Endothelial cell (in vitro differentiated cells): ENCODE measurements at places on chromosomes 1 and 21. TPM values are rescaled to one million over a fixed set of nuclear protein-coding genes. Genes with fewer than 3 reads are reported as not detected.

DNA sequence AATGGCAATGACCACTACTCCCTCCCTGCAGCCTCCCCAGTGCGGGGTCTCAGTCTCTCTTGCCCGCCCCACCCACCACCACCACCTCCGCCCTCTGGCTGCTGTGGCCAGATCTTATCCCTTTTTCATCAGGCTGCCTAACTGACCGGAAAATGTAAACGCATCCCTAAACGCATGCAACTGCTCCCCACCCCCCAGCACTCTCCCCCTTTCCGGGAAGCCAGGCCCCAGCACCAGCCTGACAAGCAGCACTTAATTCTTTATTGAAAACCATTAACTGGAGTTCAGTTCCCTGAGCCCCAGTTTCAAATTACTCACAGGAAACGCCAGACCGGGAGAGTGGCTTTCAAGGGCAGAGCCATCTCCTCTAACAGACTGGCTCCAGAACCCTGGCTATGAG is 147.7 kb downstream of the DMRTA2 start:
- H3K4me3 ChIP-seq: no peak overlapping the region
- peaks cover 2% of the 10 kb centered on the region for H3K27me3 ChIP-seq
- H3K36me3 ChIP-seq: no peaks in the 10 kb centered on the region

- no peak for DNase-seq
- no peak overlapping the region for H3K4me3 ChIP-seq
- H3K27ac ChIP-seq: no peak overlapping the region
- H3K4me1 ChIP-seq: no peaks in the 10 kb centered on the region
These were observed 398.3 kb downstream of the SEC16B start for GRCh38 chr1:177571485-177572076.

DNA sequence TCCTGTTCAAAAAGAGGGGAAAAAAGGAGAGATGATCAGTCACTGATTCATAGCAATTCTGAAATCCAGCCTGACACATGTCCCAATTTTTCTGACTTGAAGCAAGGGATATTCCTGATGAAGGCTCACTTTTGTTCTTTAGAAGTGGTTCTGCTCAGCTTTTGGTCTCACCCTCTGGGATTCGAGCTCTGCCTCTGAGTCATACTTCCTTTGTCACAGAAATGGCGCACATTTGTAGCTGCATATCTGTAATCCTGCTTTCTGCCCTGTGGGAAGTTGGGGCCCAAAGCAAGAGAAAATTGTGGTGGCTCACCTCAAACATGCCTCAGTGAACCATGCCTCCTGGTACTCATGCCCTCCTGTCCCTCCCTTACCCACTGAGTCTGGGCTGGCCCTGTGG is 22.3 kb upstream of the FAM78B start:
- H3K36me3 ChIP-seq: no peaks in the 10 kb centered on the region
- no peaks in the 10 kb centered on the region for H3K4me1 ChIP-seq
- H3K4me3 ChIP-seq: no peak overlapping the region
- DNase-seq: no peak
- H3K27ac ChIP-seq: no peak overlapping the region
- no peaks in the 10 kb centered on the region for H3K27me3 ChIP-seq

GRCh38 chr1:209037064-209037463 is 546.5 kb upstream of the CAMK1G start:
- H3K27ac ChIP-seq: no peak overlapping the region
- peaks cover 2% of the 10 kb centered on the region for H3K27me3 ChIP-seq
- no peaks in the 10 kb centered on the region for H3K4me1 ChIP-seq
- no peaks in the 10 kb centered on the region for H3K36me3 ChIP-seq
- H3K4me3 ChIP-seq: no peak overlapping the region
- no peak for DNase-seq

GRCh38 chr1:116684575-116684974 is 17.0 kb upstream of the IGSF3 start:
- H3K27me3 ChIP-seq: peaks cover 1% of the 10 kb centered on the region
- no peaks in the 10 kb centered on the region for H3K36me3 ChIP-seq
- H3K4me1 ChIP-seq: peaks cover 4% of the 10 kb centered on the region

Gene MYCL
- 20.1 TPM for total RNA-seq

GRCh38 chr1:113392541-113393128 is 2.3 kb downstream of the MAGI3 start:
- peaks cover 7% of the 10 kb centered on the region for H3K27me3 ChIP-seq
- H3K4me1 ChIP-seq: peaks cover 25% of the 10 kb centered on the region
- DNase-seq: no peak

Gene PIK3CD
- total RNA-seq: 30.3 TPM

Gene PLA2G2F
- not detected for total RNA-seq

Gene CREG1
- 22.2 TPM for total RNA-seq

DNA sequence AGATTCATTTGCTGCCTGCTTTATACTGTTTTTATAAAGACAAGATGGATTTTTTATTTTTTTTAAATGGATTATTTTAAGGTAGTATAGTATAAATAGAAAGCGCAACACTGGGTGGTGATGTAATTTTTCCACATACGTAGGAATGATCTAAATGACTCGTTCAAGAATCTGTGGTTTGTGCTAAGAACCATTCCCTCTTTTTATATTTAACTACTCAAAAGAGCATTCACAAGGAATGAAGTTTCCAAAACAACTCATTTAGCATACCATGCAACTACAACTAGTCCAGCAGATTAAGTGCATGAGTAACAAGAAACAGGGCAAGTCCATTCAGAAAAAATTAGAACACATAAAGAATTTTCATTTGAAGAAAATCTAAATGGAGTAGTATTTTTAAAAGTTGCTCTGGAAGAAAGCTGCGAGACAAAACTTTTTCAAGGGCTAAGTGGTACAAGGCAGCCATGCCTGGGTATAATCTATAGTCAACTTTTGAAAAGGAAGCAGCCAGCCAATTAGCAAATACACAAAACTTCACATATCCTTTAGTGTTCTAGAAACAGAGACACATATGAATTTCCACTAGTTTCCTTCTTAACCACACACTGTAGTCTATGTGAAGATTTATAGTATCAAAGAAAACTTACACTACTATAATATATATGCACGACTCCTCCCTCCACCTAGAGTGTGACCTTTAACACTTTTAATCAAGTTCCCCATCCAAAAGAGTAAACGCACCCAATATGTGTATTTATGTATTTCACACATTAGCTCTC is 23.4 kb downstream of the GTF2B start:
- H3K4me1 ChIP-seq: no peaks in the 10 kb centered on the region
- H3K27ac ChIP-seq: no peak overlapping the region
- no peak overlapping the region for H3K4me3 ChIP-seq
- H3K27me3 ChIP-seq: no peaks in the 10 kb centered on the region

Gene S100A2
- not detected for total RNA-seq

DNA sequence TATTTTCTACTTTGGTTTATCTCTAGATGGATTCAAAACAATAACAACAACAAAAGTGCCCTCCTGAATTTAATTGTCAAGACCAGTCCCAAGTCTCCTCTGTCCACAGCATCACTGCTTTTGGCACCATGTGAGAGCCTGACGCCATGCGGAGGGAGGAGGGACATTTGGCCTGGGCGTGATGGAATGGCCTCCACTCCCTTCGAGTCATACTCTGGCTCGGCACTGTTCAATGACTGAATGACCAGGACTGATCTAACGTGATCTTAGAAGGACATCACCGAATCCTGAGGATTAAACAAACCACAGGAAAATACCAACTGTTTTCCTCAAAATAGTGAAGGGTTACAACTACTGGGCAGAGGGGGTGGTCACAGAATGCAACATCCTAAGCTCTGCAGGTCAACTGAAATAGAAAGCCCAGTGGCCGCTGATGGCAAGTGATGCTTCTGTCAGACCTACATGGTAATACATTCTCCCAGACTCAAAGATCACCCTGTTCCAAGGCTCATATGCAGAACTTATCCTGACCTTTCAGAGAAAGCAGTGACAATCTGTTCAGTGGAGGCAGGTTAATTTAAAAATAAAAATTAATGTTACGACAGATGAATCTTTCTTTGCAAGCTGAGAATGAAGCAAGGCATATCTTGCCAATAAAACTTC is 19.1 kb downstream of the SRSF4 start:
- H3K27ac ChIP-seq: no peak overlapping the region
- H3K27me3 ChIP-seq: no peaks in the 10 kb centered on the region
- H3K36me3 ChIP-seq: peaks cover 15% of the 10 kb centered on the region
- no peak for DNase-seq
